ENCODE measurements at places on chromosomes 4 and X. TPM values are rescaled to one million over a fixed set of nuclear protein-coding genes. Genes with fewer than 3 reads are reported as not detected.

UGT2B17 gene
- not detected for total RNA-seq

POU3F4 gene
- total RNA-seq, result not detected

RTL5 gene
- 0.53 TPM for total RNA-seq

ZNF81 gene
- total RNA-seq, result 3.9 TPM

DNA sequence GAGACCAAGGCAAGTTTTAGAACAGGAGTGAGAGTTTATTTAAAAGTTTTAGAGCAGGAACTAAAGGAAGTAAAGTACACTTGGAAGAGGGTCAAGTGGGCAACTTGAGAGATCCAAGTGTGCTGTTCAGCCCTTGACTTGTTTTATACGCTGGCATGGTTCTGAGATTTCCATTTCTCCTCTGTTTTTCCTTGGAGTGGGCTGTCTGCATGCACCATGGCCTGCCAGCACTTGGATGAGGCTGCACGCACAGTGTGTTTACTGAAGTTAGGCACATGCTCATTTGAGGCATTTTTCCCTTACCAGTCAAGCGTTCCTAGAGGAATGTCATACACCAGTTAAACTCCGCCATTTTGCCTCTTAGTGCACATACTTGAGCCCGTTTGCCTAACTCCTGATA is 8.7 kb upstream of the ZNF674 start:
- DNase-seq, result no peak

DNA sequence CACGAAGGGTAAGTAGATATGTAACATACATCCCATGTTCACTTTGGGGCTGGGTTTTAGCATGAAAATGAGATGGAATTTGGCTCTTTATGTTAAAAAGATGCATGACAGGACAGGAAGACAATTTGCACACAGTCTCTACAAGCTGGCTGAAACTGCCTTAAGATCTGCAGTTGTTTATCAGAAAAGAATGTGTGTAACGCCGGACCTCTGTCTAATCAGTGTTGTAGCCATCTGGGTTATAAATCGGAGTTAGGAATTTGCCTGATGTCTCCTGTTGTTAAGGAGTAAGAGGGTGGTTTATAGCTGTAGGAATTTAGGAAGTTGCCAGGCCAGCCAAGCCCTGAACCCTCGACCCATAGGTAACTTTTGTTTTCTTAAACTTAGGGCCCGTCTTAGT is 562.9 kb upstream of the FAT1 start:
- DNase-seq, result no peak

DNA sequence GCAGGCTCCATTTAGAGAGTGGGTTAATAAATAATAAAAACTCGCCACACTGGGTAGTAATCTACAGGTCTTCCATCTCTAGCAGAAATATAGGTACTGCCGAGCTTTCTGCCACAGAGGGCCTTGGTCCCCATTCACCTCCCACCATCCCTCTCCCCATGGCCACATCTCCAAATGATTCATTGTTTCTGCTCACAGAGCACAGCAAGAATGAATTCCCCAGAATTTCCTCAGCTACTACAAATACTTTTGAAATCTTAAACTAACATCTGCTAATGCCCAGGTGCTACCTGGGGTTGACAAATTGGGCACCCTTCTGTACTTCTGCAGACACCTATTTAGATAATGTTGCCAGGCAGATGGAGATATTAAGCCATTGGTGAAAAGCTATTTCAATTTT is 5.1 kb downstream of the PHEX start:
- no peak for DNase-seq

All from pulmonary artery endothelial cell (primary cell).